ENCODE measurements at places on chromosomes 2 and 18.

GRCh38 chr2:73020657-73021370 is 50.7 kb downstream of the SFXN5 start:
- DNase-seq, result no peak

DNA sequence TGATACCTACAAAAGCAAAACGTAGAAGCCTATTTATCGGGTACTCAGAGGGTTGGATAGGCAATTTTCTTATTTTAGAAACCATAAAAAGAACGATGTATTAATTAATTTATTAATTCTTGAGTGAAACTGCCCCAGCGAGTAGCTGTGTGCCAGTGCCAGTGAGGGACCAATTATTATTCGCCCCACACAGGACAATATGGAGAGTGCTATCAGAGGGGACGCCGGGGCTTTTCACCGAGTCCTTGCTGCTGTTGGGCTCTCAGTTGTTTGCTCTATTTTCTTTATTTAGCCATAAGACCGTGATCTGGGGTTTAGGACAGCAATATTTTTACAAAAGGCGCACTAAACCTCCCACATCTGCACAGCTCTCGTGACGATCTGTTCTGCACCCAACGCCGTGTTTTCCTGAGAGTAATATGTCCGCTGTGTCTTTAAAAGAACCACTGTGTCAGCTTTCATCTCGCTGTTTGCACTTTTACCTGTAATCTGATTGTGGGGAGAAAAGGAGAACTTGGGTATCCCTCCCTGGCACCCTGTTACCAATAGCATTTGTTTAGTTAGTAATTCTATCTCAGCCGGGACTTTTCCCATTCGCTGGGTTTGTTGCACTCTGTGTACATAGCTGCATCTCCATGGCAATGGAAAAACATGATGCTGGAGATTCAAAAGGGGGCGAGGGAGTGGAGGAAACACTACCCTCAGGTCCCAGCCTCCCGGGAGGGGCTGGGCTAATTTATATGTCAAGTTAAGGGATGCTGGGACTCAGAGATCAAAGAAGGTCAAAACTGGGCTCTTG is 30.1 kb upstream of the ZNF516 start:
- DNase-seq, result no peak

- no peak for DNase-seq
These were observed 767 bp upstream of the NPPC start for GRCh38 chr2:231926761-231927565.

GRCh38 chr2:239169311-239170048 is 231.3 kb downstream of the HDAC4 start:
- DNase-seq, result no peak

- DNase-seq, result no peak
These were observed 18.6 kb downstream of the ARL4C start for GRCh38 chr2:234478121-234478858.

- DNase-seq, result no peak
These were observed 640.4 kb upstream of the CHAC2 start for GRCh38 chr2:53127061-53127650.

DNA sequence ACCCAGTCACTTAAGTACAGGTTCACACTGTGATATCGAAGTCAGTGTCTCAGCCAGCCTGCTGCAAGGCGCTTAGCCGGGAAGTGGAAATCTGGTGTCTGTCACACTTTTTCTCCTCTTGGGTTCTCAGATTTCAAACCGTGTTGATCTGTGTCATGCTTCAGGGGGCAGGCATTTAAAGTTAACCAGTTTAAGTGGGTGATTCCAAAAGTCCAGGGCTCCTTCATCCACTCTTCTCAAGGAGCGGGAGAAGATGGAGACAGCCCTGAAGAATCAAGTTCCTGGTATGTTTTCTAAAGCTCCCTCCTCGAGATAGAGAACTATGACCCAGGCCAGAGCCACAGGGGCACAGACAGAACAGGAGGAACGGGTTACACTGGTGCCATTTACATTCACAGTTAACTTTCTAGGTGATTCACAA is 331.7 kb downstream of the GBX2 start:
- no peak for DNase-seq

DNA sequence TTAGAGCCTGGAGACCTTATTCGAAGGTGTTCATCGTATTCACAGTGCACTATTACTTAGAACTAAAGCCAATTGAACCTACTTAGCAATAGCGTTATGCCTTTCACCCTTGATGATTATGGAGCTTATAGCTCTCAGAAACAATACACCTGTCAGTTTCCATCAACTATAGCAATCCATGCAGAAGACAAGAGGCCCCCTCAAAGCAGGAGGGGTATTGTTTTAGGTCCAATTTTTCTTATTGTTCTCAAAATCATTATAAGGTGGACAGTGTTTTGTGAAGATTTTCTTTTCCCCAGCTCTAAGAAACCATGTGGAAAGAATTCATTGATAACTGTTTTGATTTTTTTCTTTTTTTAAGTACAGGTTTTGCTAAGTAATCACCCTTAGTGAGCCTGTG is 135.5 kb downstream of the MEIS1 start:
- DNase-seq, result no peak

DNA sequence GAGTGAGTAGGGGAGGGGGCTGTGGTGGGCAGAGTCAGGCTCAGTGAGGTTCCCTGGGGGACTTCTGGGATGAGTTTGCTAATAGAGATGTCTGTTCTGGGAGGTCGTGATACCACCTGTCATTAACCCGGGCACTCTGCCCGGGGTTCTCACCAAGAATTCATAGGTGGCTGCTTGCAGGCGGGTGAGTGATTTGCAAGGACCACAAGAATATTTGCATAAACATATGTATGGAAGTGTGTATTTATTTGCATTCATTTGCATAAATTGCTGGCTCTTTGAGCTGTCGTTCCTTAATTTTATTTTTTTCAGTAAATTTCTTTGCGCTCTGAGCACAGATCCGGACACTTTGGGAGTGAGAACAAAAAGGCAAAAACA is 260.0 kb downstream of the ATAD2B start:
- no peak for DNase-seq

GRCh38 chr18:4004183-4004829 is 450.8 kb downstream of the DLGAP1 start:
- DNase-seq, result no peak

GRCh38 chr2:23658466-23658942 is 268.4 kb downstream of the ATAD2B start:
- DNase-seq, result no peak

- DNase-seq, result no peak
These were observed 448.9 kb upstream of the SLC14A2 start for GRCh38 chr18:45166341-45166835.

DNA sequence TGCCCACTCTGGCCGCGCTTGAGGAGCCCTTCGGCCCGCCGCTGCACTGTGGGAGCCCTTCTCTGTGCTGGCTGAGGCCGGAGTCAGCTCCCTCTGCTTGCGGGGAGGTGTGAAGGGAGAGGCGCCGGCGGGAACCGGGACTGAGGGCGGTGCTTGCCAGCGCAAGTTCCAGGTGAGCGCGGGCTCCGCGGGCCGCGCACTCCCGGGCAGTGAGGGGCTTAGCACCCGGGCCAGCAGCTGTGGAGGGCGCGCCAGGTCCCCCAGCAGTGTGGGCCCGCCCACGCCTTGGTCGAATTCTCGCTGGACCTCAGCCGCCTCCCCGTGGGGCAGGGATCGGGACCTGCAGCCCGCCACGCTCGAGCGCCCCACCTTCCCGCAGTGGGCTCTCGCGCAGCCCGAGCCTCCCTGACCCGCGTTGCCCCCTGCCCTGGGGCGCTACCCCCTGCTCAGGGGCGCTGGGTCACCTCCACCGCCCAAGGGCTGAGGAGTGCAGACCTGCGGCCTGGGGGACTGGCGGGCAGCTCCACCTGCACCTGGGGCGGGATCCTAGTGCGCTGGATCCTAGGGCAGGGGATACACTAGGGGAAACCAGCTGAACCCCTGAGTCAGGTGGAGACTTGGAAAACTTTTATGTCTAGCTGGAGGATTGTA is 97.3 kb downstream of the CD8B2 start:
- DNase-seq, result no peak

GRCh38 chr18:56407646-56408180 is 230.7 kb downstream of the TXNL1 start:
- no peak for DNase-seq

DNA sequence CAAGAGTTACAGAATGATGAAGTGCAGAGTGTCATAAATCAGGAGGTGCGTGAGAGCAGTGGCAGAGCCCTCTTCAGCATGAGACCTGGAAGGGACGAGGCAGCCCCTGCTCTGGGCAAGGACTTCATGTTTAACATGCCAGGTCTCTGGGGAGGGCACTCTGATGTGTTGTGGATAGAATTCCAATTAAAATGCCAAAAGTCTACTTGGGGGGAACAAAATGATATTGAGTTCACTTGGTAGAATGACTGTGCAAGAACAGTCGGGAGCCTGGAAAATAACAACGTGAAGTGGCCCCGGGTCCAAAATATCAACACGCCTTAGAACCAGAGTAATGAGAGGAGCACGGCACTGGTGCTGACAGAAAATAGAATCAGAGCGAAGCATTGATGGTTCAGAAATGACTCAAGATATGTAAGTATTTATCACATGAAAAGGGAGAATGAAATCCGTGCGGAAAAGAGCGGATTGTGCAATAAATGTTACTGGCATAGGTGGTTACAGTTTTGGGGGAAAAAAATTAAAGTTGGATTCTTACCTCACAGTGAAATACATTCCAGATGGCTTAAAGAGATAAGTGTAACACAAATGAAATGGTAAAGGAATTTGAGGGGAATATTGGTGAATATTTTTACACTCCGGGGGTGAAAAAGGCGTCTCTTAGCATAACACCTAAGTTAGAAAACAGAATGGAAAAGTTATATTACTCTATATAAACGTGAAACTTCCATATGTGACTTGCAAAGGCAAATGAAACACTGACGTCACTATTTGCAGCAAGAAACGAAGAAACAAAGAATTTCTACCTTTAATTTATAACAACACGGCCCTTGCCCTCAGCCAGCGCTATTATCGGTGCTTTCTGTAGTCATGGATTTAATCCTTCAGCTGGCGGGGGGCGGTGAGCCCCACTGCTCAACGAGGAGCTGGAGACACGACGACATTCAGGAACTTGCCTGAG is 159.4 kb upstream of the TWIST2 start:
- DNase-seq, result no peak

DNA sequence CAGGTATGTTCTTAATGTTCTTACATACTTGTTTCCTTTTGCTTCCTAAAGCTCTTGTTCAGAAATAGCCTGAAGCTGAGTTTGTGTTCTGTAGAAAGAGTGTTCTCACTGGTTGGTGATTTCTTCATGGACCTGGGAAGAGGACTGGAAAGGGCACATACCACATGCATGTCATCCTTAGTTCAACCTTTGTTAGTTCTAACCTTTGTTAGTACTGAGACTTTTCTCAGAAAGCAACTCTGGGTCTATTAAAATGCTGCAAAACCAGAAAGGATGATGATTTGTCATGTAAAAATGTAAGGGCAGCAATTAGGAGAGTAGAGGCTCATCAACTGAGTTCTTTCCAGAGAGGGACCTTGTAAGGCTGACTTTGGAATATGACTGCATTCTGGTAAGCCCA is 2.5 kb upstream of the FAP start:
- DNase-seq, result no peak

DNA sequence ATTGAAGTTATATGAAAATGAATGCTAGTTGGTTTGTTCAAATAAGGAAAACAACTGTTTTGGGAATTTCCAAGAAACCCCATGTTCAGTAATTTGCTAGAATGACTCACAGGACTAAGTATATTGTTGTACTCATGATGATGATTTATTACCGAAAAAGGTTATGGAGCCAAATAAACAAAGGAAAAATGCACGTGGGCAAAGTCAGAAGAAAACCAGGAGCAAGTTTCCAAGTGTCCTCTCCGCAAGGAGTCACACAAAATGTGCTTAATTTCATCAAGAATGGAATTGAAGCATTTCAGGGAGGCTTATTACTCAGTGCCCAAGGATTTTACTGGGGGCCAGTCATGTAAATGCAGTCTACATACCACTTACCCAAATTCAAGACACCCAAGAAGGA is 1652.4 kb upstream of the TMEFF2 start:
- no peak for DNase-seq

- DNase-seq, result no peak
These were observed 53.6 kb downstream of the ACVR1 start for GRCh38 chr2:157822533-157822932.

DNA sequence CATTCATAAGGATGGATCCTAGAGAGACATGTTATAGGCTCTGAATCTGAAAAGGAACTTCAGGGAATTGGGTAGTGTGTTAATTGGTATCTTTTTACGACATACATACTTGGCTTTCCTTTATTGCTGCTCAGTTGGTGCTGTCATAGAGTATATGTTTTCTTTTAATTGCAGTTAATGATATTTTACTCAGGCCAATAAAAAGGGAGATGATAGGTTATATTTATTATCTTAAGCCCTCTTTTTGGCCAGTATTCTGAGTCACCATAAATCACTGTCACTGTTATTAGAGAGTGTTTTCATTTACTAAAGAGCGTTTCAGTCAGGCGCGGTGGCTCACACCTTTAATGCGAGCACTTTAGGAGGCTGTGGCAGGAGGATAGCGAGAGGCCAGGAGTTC is 47.6 kb downstream of the RALBP1 start:
- no peak for DNase-seq

DNA sequence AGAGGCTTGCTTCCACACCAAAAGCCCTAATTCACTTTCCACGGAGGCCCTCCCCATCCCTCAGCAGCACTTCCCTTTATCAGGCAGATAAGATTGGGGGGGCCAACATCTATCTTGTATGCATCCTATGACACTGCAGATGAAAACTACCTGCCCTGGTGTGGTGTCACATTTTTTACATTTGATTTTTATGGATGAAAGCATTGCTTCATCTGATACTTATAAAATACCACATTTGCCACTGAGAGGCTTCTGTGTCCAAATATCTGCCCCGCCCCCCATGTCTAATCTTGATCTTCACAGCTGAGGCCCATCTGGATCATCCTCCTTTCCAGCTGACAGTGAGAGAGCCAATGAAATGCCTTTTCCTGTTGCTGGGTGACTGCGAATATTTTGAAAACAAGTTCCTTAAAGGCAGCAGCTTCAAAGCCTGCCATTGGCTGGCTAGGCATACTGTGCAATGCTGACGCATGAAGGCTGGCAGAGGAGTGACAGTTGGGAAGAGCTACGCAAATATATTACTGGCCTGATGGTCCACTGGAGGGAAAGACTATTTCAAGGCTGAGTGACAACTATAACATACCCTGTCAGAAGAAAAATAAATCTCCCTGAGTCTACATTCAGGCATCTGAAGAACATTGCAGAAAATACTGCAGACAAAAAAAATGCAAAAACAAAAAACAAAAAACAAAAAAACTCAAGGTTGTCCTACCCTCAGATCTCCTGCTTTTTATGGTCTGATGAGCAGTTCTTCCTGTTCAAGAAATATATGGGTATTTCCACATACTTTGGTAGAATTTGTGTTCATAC is 318.7 kb downstream of the PDE11A start:
- no peak for DNase-seq

GRCh38 chr18:46437061-46437460 is 220.0 kb downstream of the LOXHD1 start:
- no peak for DNase-seq

All from stimulated activated CD8-positive, alpha-beta memory T cell treated with anti-CD3 and anti-CD28 coated beads, Interleukin-2, amount 100 ng/mL, for 1 hour (primary cell).